ENCODE measurements at places on chromosomes 3 and 15.

DNA sequence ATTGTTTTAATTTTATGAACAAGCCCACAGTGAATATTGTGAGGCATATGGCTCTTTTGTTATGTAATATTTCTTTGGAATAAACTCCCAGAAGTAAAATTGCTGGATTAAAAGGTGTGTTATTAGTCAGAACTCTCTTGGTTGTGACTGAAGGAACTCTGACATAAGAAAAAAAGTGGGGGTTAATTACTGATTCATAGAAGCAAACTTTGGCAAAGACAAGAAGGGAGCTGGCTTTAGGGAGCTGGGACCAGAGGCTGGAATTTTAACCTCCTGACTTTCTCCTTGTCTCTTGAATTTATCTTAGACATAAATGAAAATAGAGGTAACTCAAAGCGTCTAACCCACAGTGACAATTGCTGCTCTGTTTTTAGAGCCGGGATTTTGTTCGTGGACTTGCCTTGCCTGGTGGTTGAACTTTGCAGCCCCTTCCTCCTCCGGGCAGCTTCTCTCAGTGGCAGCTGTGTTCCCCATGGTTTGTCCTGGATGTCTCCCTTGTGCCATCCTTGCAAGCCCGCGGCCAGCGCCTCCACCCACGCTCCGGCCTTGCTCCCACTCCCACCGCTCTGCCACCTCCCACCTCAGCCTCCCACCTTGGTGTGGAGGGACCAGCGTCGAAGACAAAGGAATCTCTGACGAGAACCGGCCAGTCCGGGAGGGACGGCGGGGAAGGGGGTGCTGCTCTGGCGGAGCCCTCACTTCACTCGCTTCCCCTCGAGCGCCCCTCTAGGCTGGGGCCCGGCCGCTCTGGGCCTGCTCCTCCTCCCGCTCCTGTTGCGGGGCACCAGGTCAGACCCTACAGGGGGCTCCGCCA is 28.0 kb downstream of the ARHGAP31 start:
- DNase-seq: no peak

DNA sequence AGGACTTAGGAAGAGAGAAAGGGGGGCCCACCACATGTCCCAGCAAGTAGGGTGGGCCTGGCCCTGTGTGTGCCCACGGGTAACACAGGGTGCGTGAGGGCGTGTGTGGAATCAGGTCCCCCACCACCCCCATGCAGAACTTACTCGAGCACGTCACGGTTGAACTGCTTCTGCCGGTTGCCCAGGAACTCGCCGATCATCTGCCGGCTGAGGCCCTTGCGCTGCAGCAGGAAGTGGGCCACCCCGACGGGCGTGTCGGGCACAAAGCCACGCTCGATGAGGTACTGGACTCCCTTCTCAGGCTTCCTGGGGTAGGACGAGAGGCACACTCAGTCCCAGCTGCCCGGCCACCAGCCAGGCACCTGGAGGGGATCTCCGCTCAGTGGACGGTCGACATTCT is 83.1 kb upstream of the RPL32 start:
- no peak for DNase-seq

- no peak for DNase-seq
These were observed 230.0 kb downstream of the TUSC7 start for GRCh38 chr3:116939550-116939949.

- no peak for DNase-seq
These were observed 469.3 kb downstream of the FHIT start for GRCh38 chr3:60781935-60782334.

DNA sequence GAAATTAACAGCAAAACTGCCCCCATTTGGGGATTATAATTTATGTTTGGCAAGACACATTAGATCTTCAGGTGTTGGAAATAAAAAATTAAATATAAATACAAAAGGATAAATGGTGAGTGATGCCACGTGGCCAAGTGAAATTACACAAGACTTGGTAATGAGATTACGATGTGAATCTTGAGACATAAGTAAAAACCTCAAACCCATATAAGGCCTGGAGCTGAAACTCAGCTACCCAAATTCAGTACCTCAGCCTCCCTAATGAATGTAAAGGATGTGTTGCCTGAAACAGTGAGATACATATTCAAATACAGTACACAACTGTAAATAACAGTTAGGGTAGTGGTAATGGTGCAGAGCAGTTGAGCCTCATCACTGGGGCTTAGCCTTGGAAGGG is 1146.6 kb downstream of the OTOL1 start:
- DNase-seq: no peak

GRCh38 chr3:118587037-118587741 is 447.5 kb downstream of the IGSF11 start:
- no peak for DNase-seq

DNA sequence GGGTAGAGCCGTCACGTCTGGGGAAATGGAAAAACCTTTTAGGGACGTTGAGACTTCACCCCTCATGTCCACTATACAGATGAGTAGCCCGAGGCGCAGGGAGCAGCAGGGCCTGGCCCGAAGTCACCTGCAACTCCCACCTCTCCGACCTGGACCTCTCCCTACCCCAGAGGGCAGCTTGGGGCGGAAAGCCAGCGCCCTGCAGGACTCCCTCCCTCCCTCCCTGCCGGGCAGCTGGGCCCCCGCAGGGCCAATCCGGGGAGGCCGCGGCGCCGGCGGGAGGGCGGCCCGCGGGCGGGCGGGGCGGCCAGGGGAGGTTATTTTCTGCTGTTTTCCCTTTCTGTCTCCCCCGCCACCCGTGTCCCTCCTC is 2.0 kb downstream of the WNT7A start:
- no peak for DNase-seq

- DNase-seq: no peak
These were observed 674 bp downstream of the SERP1 start for GRCh38 chr3:150545419-150546225.

All from activated effector memory CD4-positive, alpha-beta T cell treated with anti-CD3 and anti-CD28 coated beads, Interleukin-2, amount 50 U/mL, for 16 hours (primary cell).